ENCODE measurements at places on chromosomes 16 and 17.

DNA sequence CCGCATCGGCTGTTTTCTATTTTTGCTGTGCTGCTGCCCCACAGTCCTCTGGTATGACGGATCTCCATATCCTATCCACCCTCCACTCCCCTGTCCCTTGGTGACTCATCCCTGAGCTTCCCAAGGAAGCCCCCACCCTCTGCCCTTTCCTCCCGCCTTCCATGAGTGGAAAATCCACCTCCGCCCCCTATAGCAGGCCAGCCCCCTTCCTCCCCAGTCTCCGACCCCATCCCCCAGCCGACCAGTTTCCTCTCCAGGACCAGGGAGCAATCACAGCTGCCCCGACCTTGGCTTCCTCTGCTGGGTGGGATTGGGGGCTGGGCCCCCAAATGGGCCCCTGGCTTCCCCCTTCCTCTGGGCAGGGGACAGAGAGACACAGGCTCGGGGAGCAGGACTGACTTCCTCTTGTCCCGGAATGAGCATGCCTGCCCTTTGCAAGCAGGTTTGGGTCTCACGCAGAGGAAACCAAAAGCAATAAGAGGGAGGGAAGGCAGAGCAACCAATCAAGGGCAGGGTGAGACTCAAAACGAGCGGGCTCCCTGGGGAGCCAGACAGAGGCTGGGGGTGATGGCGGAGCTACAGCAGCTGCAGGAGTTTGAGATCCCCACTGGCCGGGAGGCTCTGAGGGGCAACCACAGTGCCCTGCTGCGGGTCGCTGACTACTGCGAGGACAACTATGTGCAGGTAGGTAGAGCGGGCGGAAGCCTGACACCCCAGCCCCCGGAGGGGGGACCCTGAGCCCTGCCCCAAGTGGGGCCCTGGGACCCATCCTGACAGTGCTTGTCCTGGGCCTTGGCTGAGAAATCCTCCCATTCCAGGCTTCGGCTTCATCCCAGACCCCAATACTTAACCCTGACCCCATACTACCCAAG lies at the start of the genes ABI3 and GNGT2:
ABI3 (plus strand) TSS at position 550 of the 872 bp plus-strand sequence; CDS start at position 568, 18 bp downstream.
GNGT2 (minus strand) TSS at position 417 of the 872 bp plus-strand sequence. CDS start 3,152 bp downstream, outside the sequence.
- DNase-seq = peak; percentile 48

DNA sequence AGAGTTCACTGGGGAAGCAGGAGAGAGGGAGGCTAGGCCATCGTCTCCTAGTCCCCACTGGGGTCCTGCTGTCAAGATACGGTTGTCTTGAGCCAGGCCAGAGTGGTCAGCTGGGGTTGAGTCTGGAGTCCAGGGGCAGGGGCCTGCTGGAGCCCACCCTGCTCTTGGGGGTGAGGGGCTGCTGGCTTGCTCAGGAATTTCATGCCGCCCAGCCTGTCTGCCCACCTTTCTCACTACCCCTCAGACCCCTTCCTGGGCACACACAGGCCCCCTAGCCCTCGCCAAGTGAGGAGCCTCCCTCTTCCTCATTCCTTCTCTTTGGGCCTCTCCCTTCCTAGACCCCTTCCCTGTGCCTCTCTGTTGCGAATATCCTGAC lies 1.3 kb downstream of the TRAF7 start:
- DNase-seq = no peak

DNA sequence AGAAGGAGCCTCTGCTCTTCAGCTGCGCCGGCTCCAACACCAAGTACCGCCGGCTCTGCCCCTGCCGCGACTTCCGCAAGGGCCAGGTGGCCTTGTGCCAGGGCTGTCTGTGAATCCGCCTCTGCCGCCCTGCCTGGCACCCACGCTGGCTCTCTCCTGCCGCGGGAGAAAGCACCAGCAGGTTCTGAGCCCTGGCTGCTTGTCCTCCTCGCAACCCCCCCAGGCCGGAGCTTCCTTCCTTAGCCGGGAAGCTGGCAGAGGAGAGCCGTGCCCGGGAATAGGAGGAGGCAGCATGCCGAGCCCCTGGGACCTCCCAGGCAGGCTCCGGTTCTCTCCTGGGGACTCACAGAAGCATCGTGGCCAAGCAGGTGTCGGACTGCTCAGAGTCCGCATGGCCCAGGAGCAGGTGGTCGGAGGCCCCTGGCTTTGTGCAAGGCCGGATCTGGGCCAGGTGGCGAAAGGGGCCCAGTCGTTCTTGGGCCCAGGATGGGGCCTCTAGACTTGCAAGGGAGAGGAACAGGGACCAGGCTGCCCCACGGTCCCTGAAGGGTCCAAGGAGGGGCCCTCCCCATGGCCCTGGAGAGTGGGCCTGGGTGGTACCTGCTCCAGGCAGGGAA lies 80.6 kb downstream of the MGAT5B start:
- DNase-seq = no peak

GRCh38 chr17:43427362-43428043 lies 28.7 kb downstream of the ARL4D start:
- DNase-seq = no peak

DNA sequence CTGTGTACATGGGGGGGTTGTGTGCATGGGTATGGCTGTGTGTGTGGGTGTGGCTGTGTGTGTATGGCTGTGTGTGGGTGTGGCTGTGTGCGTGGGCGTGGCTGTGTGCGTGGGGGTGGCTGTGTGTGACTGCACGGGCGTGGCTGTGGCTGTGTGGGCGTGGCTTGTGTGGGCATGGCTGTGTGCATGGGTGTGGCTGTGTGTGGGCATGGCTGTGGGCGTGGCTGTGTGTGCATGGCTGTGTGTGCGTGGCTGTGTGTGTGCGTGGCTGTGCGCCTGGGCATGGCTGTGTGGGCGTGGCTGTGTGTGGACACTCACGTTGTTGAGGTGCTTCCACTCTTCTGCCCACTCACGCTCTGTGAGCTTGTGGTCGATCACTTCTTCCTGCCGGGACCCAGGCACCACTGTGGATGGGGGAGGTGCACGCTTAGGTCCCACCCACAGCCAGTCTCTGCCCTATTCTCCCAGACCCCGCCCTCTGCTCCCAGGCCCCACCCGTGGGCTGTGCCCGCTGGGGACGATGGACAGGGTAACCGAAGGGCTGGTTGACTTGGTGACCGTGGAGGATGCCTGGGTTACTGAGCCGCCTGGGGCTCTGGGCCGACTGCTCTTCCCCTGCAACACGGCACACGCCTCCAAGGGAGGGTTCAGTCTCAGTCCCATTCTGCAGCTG lies 16.0 kb upstream of the PABPN1L start:
- DNase-seq = no peak

DNA sequence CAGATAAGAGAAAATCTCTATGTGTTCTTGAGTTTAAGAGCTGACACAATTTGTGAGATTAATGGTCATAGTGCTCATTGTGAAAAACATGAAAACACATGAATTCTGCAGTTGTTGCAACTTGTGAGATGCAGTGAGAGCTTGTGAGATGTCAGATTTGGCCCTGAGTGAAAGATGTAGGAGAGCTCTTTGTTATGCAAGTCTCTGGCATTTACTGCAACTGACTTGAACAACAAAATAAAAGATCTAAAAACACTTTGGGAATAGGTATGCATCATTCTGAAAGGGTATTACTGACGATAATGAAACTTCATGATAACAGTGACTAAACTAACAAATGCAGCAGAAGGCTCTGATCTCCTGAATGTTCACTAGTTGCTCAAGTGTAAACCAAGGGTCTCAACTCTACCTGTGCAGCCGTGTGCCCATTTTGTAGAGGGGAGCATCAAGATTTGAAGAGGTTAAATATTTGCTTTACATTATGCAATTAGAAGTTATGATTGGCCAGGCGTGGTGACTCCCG lies 50.8 kb upstream of the SMIM36 start:
- DNase-seq = no peak

- no peak for DNase-seq
Measured at GRCh38 chr17:34163123-34163522, 92.0 kb upstream of the CCL2 start.

Data from stimulated activated CD8-positive, alpha-beta memory T cell treated with anti-CD3 and anti-CD28 coated beads, Interleukin-2, amount 100 ng/mL, for 48 hours (primary cell).